Left ventricle myocardium inferior (tissue), 1 donor: ENCODE measurements at places on chromosomes 5 and 9.

- no peak for DNase-seq
- H3K27me3 ChIP-seq: no peaks in the 10 kb centered on the region
- peak overlapping the region; percentile 75 for H3K27ac ChIP-seq
- peaks cover 38% of the 10 kb centered on the region for H3K4me1 ChIP-seq
- H3K36me3 ChIP-seq: peaks cover 71% of the 10 kb centered on the region
Measured at GRCh38 chr5:103093727-103094126, 26.2 kb downstream of the GIN1 start.

- no peaks in the 10 kb centered on the region for H3K36me3 ChIP-seq
- H3K4me3 ChIP-seq: no peak overlapping the region
- no peaks in the 10 kb centered on the region for H3K27me3 ChIP-seq
- no peaks in the 10 kb centered on the region for H3K4me1 ChIP-seq
Measured at GRCh38 chr5:120382833-120383232, 81.3 kb upstream of the PRR16 start.

DNA sequence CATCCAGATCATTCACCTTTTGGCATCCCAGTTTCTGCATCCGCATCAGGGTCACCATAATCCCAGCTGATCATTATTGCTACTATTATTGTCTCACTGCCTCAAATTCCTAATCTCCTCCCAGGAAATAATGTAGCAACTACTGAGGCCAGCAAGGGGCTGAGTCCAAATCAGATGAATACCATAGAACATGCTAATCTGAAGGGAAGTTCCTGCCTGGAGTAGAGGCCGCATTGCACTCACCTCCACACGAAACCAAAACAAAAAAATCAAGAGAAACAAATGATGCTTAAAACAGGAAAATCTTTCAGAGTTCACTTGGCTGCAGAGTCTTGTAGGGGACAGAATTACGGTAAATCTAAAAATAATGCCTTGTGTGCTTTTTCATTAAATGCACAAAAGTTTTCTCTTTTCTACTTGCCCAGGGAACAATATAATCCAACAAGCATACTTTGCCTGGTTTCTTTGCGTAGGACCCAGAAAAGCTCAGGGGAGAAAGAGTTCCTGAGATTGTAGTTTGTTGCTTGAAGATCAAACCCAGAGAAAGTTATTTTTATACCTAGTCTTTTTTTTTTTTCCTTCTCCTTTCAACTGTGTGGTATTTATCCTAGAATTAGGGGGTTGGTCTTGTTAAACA lies 87.7 kb upstream of the KLF4 start:
- no peak overlapping the region for H3K4me3 ChIP-seq
- peaks cover 9% of the 10 kb centered on the region for H3K4me1 ChIP-seq
- no peaks in the 10 kb centered on the region for H3K27me3 ChIP-seq
- DNase-seq: no peak

GRCh38 chr5:159727167-159727566 lies 189.1 kb upstream of the ADRA1B start:
- DNase-seq: no peak
- no peaks in the 10 kb centered on the region for H3K4me1 ChIP-seq
- H3K4me3 ChIP-seq: no peak overlapping the region
- no peaks in the 10 kb centered on the region for H3K27me3 ChIP-seq

- no peak overlapping the region for H3K4me3 ChIP-seq
- H3K4me1 ChIP-seq: no peaks in the 10 kb centered on the region
- H3K27ac ChIP-seq: no peak overlapping the region
- no peaks in the 10 kb centered on the region for H3K27me3 ChIP-seq
Measured at GRCh38 chr5:9608093-9608492, 22.1 kb downstream of the TAS2R1 start.

DNA sequence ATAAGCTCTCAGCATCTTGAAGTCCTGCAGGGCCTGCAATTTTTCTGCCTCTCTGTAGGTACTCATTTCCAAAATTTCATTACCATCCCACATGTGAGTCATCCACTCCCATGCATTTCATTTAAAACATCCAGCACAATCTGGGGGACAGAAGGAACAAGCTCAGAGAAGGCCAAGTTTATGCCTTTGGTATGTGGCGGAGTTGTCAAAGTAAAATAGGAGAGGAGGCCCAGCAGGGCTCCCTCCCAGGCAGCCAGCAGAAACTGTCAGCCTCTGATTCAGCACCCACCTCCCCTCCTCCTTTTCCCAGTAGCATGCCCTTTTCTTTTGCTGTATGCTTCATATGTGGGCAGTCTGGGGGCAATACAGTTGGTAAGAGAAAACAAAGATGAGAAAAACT lies 126.4 kb upstream of the ZNF366 start:
- H3K27me3 ChIP-seq: peaks cover 6% of the 10 kb centered on the region
- DNase-seq: no peak
- H3K27ac ChIP-seq: no peak overlapping the region

DNA sequence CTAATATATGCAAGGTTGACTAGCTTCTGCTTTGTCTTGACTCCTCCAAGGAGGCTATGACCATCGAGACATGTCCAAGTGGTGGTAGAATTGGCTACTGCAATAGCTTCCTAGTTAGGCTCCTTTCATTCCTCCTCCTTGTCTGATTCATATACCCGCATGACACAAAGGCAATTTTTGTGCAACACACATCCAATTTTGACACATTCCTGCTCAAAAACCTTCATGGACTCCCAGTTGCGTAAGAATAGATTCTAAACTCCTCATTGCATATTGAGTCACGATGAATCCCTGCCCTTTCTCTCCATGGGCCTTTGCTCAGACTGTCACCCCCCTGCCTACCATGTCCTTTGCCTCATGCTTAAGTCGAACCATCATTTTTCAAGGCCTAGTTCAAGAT lies 344.5 kb downstream of the ACTL7B start:
- H3K4me1 ChIP-seq: no peaks in the 10 kb centered on the region
- H3K4me3 ChIP-seq: no peak overlapping the region
- no peaks in the 10 kb centered on the region for H3K27me3 ChIP-seq
- no peak for DNase-seq
- no peaks in the 10 kb centered on the region for H3K36me3 ChIP-seq

DNA sequence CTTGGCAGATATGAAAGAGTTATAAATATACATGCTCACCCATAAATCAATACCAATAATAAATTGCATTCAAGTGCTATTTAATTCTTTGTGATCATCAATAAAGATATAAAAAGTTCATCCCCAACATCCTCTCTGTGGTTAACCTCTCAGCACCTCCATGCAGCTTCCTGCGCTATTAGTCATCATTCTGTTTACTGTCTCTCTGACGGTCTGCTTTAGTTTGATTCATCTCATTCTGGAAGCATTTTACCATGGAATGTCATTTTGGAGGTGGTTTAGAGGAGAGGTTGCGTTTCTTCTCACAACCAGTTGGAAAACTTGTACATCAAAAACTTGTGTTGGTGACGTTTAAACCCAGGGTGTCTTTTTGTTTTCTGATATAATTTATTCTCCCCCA lies 486.6 kb downstream of the BRINP1 start:
- H3K27me3 ChIP-seq: no peaks in the 10 kb centered on the region
- DNase-seq: no peak
- H3K4me1 ChIP-seq: no peaks in the 10 kb centered on the region
- no peaks in the 10 kb centered on the region for H3K36me3 ChIP-seq
- no peak overlapping the region for H3K27ac ChIP-seq

DNA sequence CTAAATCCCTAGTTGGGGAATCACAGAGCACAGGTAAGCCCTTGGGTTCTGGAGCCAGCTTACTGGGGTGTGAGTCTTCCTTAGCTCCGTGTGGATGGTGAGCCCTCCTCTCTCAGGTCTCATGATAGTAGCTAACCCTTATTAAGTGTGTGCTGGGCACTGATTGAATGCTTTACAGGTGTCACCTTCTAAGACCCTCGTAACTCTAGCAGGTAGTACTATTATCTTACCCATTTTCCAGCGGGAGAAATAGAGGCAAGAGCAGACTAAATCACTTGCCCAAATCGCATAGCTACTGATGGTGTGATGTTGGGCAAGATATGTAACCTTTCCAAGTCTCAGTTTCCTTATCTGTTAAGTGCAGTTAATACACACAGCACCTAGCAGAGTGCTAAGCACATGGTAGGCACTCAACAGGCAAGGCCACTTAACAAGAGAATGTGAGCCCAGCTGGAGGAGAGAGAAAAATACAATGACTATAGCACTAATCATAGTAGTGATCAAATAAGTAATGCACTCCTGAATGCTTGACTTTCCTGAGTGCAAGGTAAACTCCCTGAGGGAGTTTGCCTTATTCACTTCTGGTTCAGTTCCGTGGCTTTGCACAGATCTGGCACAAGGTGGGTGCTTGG lies at the start of gene DCANP1:
Gene DCANP1, minus strand, starts transcription at position 51 of the 632 bp plus-strand sequence. CDS start 240 bp downstream, outside the sequence.
- no peak within 1 kb of the TSS for H3K4me3 ChIP-seq
- no peaks in the 10 kb centered on the region for H3K36me3 ChIP-seq
- DNase-seq: no peak
- H3K27ac ChIP-seq: no peak within 1 kb of the TSS

DNA sequence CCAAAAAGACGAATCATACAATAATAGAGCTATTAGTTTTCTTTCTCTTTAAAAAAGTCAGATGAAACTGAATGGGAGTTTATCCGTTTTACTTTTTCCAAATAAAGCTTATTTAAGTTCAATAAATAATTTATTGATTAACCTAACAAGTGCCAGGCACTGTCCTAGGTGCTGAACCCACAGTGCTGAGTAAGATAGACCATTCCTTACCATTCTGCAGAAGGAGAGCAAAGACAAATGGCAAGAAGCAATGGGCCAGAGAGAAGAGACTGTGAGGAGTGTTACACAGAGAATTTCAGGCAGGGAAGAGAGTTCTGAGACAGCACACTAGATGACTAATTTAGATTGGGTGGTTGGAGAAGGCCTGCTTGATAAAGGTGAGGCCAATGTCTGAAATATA lies 127.2 kb downstream of the AUH start:
- no peak for DNase-seq
- no peaks in the 10 kb centered on the region for H3K4me1 ChIP-seq
- no peak overlapping the region for H3K27ac ChIP-seq
- no peaks in the 10 kb centered on the region for H3K27me3 ChIP-seq

DNA sequence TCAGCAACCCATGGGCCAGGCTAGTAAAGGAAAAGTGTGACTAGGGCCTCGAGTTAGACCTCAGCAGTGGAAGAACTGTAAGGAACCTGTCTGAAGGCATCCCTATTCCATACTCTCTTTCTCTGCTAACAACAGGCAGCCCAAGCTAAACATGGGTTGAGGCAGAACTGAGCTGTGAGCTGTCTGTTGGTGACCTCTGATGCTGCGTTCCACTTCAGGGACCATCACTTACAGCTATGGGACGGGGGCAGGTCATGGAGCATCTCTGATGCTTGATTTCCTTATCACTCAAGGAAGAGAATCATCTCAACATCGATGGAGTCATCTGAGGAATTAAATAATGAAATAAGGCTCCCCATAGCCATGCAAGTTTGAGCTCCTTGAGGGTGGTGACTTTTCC lies 174.8 kb downstream of the ACTL7B start:
- H3K27me3 ChIP-seq: peaks cover 18% of the 10 kb centered on the region
- H3K27ac ChIP-seq: no peak overlapping the region
- H3K4me1 ChIP-seq: no peaks in the 10 kb centered on the region
- H3K4me3 ChIP-seq: no peak overlapping the region

GRCh38 chr5:169424670-169425378 lies 123.9 kb upstream of the SLIT3 start:
- peaks cover 23% of the 10 kb centered on the region for H3K4me1 ChIP-seq
- no peak overlapping the region for H3K27ac ChIP-seq
- no peak overlapping the region for H3K4me3 ChIP-seq
- no peaks in the 10 kb centered on the region for H3K36me3 ChIP-seq

DNA sequence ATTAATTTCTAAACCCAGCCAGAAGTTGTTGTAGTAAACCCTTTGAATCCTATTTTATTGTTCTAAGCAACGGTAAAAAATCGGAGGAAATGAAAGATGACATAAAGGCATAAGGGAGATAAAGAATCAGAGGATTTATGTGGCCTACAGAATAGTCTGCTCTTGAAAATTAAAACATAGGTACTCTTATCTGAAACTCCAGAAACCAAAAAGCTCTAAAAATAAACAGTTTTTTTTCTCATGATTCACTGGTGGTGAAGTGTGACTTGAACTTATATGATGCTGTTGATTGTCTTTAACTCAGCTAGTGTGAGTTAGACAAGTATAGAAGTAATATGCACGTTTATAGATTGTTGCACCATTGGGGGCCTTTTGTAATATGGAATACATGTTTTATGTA lies 80.3 kb downstream of the HSD17B4 start:
- no peaks in the 10 kb centered on the region for H3K4me1 ChIP-seq
- H3K36me3 ChIP-seq: peaks cover 54% of the 10 kb centered on the region
- H3K27ac ChIP-seq: no peak overlapping the region
- no peak overlapping the region for H3K4me3 ChIP-seq

- no peaks in the 10 kb centered on the region for H3K36me3 ChIP-seq
- H3K27ac ChIP-seq: no peak overlapping the region
- H3K27me3 ChIP-seq: no peaks in the 10 kb centered on the region
Measured at GRCh38 chr9:106334081-106334480, 528.9 kb upstream of the ZNF462 start.

- peak; percentile 25 for DNase-seq
- H3K4me1 ChIP-seq: peaks cover 59% of the 10 kb centered on the region
- H3K36me3 ChIP-seq: no peaks in the 10 kb centered on the region
- no peaks in the 10 kb centered on the region for H3K27me3 ChIP-seq
- H3K27ac ChIP-seq: peak overlapping the region; percentile 87
- H3K4me3 ChIP-seq: peak overlapping the region; percentile 85
Measured at GRCh38 chr9:75891771-75892215, 1.3 kb downstream of the PCSK5 start.

DNA sequence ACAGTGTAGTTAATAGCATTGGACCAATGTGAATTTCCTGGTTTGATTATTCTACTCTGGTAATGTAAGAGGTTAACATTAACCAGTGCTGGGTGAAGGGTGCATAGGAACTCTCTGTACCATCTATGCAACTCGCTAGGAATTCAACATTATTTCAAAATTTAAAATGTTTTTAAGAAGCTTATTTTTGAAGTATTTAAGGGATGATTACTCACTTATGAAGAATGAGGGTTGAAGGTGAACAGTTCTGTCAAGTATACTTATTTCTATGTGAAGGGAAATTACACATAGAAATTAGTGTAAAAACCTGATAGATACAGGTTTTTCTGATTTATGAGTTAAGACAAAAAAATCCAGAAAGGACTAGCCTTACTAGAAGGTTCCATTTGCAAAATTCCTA lies 165.8 kb downstream of the INSYN2B start:
- H3K4me3 ChIP-seq: no peak overlapping the region
- no peak for DNase-seq
- H3K36me3 ChIP-seq: no peaks in the 10 kb centered on the region
- no peak overlapping the region for H3K27ac ChIP-seq

GRCh38 chr5:446883-447263 lies 3.9 kb downstream of the EXOC3 start:
- peaks cover 51% of the 10 kb centered on the region for H3K36me3 ChIP-seq
- H3K4me1 ChIP-seq: peaks cover 32% of the 10 kb centered on the region
- no peak for DNase-seq

- H3K36me3 ChIP-seq: no peaks in the 10 kb centered on the region
- no peak overlapping the region for H3K27ac ChIP-seq
- H3K4me3 ChIP-seq: no peak overlapping the region
- no peak for DNase-seq
- no peaks in the 10 kb centered on the region for H3K4me1 ChIP-seq
Measured at GRCh38 chr5:159409801-159410200, 79.5 kb upstream of the IL12B start.

DNA sequence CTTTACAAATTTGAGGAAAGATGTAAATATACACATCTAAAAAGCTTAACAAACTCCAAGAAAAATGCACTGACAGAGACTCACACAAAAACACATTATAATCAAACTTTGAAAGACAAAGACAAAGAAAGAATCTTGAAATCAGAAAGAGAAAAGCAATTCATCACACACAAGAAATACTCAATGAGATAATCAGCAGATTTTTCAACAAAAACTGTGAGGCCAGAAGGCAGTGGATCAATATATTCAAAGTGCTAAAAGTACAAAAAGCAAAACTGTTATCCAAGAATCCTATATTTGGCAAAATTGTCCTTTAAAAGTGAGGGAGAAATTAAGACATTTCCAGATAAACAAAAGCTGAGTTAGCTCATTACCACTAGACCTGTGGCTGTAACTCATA lies 6.1 kb downstream of the TPD52L3 start:
- no peak overlapping the region for H3K27ac ChIP-seq
- no peaks in the 10 kb centered on the region for H3K36me3 ChIP-seq
- DNase-seq: no peak
